Omental fat pad (tissue), 4 donors: ENCODE measurements at places on chromosomes 7 and 10. TPM values are rescaled to one million over a fixed set of nuclear protein-coding genes. Genes with fewer than 3 reads are reported as not detected.

GRCh38 chr10:106795619-106796018 is 368.9 kb downstream of the SORCS1 start:
- no peak for DNase-seq

DNA sequence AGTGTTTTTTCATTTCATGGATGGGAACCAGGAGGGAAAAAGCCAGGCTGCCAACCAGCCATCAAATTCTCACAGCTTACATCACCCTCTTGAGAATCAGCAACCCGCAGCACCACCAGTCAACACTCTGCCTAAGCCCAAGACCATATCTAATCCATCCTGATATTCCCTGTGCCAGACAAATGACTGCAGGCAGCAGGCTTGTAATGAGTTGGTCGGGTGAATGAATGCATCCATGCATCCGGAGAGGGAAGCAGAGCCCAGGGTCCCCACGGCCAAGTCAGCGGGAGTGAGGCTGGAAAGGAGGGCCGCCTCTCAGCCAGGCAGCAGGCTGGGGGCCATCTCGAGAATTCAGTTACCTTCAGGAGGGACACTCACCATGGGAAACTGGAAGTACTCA is 46.9 kb downstream of the SLIT1 start:
- no peak for DNase-seq

The GNAI1 gene
- total RNA-seq = 149 TPM

The SFTPA1 gene
- not detected for total RNA-seq
